ENCODE measurements at places on chromosomes 5 and 9.
A peak's percentile ranks its signal among the peaks of the same experiment; 100 is the strongest.

- no peak for DNase-seq
Measured at GRCh38 chr5:158485604-158486081, 614.1 kb downstream of the EBF1 start.

DNA sequence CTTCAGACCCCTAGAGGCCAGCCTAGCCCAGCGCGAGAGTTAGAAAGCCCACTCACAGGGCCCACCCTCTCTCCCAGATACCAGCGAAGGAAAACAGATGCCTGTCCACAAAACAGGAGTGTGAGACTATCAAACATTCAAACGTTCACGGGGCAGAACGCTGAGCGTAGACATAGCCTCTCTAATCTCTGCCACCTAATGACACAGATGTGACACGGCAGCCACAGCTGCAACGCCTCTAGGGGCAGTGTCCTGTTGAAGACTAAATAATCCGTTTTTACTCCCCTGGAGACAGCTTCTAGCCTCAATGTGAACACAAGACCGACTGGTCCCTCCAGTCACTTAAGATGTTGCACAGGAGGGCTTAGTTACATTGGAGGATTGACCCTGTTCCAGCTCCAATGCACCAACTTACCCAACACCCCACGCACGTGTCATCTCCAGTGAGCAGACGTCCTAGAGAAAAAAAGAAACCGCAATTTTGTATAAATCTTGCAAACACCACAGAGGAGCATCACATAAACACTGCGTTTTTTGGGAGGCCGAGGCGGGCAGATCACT, 14.3 kb downstream of the DIPK1B start:
- DNase-seq: peak; percentile 31

- no peak for DNase-seq
Measured at GRCh38 chr5:74251141-74252035, 389.1 kb downstream of the ENC1 start.

DNA sequence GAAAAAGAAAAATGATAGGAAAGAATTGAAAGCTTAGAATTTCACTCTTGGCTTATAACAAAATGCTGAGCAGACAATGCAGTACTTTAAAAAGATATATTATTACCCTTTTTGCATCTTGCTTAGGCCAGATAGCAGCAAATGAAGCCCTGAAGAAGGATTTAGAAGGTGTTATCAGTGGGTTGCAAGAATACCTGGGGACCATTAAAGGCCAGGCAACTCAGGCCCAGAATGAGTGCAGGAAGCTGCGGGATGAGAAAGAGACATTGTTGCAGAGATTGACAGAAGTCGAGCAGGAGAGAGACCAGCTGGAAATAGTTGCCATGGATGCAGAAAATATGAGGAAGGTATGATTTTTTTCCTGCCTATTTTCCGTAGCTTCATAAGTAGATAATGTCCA, 50.8 kb downstream of the CNTRL start:
- DNase-seq: no peak

DNA sequence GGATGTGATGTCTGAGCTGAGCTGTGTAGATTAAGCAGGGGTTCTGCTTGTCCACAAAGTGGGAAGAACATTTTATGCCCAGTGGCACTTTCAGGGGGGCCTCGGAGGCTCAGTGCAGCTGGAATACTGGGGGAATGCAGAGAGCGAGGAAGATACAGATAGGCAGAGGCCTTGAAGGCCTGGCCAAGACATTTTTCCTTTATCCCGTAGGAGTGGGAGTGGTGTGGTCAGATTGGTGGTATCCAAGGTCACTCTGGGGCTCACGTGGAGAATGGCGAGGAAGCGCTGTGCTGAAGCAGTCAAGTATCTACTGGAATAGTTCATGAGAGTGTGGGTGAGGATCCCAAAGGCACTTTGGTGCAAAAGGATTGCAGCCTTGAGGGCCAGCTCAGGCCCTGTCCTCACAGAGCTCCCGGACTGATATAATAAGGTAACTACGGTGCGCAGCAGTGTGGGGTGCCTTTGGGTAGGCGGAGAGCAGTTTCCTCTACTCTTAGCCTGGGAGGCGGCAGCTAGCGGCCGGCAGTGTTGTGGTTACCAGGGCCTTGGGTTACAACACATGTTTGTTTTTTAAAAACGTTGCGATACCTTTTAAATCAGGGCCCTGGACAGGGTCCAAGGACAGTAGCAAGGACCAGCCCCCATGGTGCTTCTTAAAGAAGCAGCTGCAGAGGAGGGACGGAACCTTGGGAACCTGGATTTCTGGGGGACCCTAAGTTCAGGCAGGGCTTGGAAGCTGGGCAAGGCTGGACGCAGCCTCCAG, 10.8 kb upstream of the CCDC69 start:
- DNase-seq: peak; percentile 41

DNA sequence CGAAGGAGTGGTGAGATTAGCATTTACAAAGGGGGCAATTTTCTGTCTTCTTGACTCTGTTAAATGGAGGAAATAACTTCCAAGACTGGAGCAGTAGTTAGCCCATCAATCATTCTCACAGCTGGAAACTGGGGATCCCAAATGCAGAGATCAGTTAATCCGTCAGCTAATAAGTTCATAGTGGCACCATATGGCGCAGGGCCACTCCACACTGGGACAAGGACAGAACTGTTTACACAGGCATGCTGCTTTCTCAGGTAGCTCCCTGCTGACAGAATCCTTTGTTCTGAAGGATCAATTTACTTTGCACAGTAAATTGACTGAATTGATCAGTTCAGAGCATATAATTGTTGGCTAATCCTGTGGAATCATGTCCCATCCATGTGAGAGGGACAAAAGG, 395.7 kb downstream of the TMEM161B start:
- no peak for DNase-seq

DNA sequence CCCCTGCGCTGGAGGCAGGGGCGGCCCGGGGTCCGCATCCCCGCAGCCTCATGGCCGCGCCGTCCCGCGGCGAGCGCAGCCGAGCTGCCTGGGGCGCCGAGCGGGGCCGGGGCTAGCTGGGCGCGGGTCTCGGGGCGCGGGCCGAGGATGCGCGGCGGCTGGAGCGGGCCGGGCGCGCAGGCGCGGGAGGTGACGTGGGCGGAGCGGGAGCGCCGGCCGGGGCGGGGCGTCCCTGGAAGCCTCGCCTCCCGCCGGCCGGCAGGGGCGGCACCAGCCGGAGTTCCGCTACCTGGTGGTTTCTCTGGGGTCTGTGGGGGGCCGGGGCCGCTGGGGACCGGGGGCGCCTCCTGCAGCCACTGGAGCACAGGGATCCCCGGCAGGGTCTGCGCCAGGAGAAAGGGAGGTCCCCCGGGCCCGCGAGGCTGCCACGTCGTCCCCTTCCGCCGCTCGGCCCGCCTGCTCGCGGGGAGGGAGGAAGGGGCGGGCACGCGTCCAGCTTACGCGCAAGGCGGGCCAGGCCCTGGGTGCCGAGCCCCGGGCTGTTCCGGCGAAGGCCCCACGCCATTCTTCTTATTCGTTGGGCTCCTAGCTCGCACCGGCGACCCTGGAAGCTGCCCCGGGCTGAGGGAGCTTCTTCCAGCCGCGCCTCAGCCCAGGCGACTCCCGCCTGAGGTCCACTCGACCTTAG, at the start of gene LPCAT1:
LPCAT1 (minus strand) TSS at position 168 of the 688 bp plus-strand sequence; CDS start at position 52, 116 bp downstream.
- peak; percentile 68 for DNase-seq

DNA sequence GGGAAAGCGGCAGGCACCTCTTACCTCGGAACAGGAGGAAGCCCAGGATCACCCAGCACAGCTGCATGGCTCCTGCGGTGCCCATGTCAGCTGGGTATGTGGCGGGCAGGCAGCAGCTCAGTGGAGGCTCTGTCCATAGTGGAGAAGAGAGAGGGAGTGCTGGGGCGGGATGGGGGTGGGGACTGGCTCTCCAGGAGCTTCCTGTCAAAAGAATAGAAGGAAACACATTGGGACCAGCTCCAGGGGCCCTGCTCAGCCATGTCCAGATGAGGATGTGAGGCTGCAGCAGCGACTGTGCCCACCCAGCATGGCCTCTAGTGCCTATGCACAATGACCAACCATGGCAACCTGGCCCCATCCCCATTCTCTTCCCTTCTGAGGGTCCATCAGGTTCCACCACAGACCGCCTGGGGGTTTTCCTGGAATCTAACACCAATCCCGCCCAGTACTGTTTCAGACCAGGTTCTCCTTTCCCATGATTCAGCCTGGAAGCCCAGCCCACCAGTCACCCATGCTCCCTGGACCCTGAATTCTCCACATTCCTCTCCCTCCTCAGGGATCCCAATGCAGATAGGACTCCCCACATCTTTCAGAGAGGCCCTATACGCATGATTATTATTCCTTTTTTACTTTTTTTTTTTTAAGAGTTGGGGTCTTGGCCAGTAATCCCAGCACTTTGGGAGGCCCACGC, at the start of gene ECSCR:
ECSCR (minus strand) TSS at position 158 of the 691 bp plus-strand sequence; CDS start at position 85, 73 bp downstream.
- no peak for DNase-seq

DNA sequence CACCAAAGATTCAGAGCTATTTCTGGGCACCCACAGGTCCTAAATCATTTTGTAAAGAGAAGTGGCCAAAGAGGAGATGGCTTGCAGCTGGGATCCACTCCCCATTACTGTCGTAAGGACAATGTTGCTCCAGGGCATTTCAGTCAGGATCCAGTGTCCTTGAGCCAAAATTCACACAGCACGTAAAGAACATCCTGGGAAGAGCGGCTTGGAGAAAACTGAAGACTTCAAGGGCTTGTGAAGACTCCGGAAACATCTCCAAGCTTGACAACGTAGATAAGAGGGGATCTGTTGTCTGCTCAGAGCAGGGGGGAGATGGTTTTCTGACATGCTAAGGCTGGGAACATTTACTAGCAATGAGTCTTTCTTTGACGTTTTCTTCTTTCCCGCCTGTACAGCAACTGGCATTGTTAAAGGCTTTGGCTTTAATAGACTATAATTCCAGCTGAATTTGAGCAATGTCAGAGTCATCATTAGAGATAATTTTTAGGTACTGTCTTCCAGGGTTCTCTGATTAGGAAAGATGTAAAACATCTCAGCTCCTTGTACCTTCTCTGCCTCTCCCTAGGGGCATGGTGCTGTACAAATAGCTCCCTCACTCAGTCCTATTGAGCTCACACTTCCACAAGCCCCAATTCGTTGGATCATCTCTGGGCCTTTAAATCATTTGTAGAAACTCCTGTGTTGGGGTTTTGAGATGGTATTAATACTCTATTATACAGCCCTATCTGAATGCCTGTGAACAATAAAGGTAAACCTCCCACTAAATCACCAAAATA, 39.7 kb downstream of the EGFLAM start:
- no peak for DNase-seq

DNA sequence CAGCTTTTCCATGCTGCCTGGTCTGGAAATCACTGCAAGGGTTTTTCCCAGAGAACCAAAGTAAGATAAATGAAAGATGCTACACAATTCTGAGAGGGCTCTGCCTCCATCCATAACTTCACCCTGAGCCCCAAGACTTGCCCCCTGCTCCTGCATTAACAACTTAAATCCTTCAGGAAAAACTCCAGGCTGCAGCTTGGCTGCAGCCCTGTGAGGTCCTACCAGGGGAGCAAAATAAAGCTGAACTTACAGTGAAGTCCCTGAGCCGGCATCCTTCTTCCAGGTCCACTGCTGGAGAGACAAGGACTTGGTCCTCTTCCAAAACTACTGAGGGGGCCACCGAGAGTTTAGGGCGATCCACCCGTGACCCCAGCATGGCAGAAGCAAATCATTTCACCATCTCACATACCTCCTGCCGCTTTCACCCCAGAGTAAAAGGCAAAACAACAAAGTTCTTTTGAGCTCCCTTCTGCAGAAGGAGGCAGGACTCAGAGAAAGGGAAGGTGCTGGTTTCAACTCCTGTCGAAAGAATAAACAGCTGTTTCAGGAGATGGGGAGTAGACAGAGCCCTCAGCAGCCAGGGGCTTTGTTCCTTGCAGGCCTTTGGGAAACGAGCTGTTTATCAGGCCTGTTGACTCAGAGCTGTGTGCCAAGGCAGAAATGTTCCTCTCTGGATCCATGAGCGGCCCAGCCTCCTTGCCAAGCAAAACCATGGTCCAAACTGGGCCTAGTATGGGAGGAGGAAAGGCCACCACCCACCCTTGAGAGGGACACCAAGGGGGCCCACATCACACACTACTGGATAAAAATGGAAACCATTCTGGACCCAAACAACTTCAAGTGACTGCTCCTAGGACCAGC, 20.6 kb downstream of the GGTA1 start:
- no peak for DNase-seq

DNA sequence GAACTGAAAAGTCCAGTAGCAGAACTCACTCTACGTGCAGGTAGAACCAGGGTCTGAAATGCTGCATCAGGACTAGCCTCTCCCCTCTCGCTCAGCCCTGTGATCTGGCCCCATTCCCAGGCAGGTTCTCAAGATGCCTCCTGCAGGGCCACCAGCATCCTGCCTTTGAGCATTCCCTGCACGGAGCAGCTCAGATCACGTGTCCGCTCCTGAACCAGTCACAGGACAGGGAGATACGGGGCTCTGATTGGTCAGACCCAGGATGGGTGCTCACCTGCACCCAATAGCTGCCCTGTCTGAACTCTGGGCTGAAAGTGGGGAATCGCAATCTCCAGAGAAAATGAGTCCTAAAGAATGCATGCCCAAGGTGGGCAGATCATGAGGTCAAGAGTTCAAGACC, 50.8 kb downstream of the NEURL1B start:
- DNase-seq: no peak

DNA sequence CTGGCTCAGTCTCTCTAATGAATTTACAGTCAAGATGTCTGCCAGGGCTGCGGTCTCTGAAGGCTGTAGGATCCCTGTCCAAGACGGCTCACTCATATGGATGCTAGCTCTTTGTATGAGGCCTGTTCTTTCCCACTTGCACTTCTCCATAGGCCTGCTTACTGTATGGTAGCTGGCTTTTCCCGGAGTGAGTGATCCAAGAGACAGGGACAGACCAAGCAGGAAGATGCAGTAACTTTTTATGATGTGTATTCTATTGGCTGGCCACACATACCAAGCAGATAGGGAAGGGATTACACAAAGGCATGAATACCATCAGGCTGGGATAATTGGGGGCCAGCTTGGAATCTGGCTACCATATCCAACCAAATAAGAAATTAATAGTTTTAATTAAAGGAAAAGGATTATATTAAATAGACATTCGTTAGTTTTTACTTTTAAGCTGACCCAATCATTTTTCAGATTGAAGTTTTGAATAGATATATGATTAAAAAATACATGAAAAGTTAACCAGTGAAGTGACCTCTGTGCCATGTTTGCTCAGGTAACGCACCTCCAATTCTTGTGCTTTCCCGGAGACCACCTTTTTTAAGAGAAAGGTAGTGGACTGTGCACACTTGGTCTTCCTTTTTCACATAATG, 20.6 kb downstream of the NSD1 start:
- DNase-seq: no peak

DNA sequence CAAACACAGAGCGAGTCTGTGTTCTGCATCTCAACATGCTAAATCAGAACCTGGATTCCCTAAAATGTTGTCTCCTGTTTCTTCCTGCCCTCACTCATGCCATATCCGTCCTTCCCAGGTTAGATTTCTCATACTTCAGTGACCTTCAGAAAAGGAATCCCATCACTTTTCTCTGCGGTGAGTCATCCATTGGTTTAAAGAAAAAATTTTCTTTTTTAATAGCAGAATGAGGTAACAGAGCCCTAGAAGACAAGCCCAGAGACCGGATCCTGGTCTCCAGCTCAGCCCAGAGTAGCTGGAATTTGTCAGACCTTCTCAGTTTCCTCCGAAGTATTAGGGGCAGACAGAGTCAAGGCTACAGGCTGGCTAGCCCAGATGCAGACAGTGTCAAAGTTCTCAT, 143.2 kb upstream of the DMRT1 start:
- DNase-seq: no peak
